Activated gamma-delta T cell treated with anti-CD3 and anti-CD28 coated beads, Interleukin-2, amount 50 U/mL, for 16 hours (primary cell): ENCODE measurements at places on chromosomes 6 and 20.

DNA sequence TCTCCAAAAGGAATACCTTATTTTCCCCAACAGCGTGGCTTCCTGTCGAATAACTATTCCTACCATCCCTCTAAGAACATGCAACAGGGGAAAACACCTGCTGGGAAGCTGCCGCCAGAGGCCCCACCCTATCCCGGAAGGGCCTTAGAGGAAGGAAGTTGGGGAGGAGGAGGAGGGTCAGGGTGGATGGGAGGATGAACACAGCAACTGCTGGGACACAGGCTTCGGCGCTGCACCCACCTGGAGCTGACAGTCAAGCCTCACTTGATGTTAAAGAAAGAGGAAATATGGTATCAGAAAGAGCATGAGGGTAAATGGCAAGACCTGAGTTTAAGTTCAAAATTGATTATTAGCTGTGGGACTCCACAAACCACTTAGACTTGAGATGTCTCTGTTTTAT lies 36.5 kb upstream of the RPS6KA2 start:
- DNase-seq: no peak

- no peak for DNase-seq
Observed at GRCh38 chr20:18377896-18378481, 88.8 kb downstream of the DZANK1 start.

DNA sequence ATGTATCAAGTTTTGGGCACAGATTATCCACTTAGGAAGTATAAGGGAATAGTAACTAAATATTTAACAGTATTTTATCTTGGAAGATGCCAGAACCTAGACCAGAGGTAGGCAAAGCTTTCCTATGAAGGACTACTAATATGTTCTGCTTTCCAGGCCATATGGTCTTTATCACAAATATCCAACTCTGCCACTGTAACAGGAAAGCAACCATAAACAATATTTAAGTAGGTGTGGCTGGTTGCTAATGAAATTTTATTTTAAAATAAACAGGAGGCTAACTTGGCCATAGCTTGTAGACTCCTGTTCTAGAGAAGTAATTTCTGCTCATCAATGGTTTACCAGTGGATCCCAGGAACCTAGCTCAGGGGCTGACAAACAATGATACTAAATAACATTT lies 39.4 kb downstream of the NOL7 start:
- no peak for DNase-seq

DNA sequence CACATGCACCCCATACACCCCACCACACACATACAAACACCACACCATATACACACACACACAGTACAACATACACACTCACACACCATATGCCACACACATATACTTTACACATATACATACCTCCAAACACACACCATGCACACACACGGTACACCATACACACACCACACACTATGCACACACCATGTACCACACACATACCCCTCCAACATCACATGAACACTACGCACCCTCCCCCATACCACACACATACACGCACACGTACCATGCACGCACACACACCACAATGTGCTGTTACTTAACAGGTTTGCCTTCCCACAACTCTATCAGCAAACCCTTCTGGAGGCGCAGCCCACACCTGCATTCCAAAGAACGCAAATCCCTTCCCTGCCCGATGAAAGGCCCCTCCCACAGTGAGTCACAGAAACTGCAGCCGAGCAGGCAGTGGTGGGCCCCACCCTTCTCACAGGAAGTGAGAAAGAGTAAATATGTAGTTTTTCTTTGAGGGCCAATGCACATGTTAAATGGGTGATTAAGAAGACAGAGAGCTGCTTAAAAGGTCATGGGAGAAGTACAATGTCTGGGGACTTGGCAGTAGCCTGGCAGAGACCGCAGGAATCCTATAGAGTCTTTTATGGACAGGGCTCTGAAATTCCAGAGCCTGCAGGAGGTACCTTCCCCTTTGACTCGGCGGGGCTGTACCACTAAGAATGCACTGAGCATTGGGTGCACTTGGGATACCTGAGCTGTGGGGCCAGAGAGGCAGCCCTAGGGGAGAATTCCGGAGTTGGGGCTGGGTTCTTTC lies 34.1 kb upstream of the EZR start:
- DNase-seq: peak; percentile 77

GRCh38 chr20:33105316-33105924 lies 26.0 kb downstream of the BPIFB4 start:
- DNase-seq: no peak

DNA sequence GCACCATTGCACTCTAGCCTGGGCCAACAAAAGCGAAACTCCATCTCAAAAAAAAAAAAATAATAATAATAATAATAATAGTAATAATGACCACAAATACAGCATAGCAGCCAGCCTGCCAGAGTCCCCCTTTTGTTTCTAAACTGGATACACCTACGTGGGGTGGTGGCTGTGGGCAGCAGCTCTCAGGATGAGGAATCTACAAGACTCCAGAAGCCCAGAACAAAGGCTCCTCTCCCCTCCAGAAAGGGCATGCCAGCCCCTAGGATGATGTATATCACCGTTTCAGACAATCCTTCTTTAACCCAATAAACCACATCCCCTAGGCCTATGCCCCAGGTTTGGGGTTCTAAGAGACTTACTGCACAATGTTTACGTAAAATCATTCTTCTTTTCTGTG lies 155.9 kb downstream of the QRSL1 start:
- DNase-seq: no peak

GRCh38 chr20:11876555-11876954 lies 41.1 kb upstream of the BTBD3 start:
- DNase-seq: no peak

DNA sequence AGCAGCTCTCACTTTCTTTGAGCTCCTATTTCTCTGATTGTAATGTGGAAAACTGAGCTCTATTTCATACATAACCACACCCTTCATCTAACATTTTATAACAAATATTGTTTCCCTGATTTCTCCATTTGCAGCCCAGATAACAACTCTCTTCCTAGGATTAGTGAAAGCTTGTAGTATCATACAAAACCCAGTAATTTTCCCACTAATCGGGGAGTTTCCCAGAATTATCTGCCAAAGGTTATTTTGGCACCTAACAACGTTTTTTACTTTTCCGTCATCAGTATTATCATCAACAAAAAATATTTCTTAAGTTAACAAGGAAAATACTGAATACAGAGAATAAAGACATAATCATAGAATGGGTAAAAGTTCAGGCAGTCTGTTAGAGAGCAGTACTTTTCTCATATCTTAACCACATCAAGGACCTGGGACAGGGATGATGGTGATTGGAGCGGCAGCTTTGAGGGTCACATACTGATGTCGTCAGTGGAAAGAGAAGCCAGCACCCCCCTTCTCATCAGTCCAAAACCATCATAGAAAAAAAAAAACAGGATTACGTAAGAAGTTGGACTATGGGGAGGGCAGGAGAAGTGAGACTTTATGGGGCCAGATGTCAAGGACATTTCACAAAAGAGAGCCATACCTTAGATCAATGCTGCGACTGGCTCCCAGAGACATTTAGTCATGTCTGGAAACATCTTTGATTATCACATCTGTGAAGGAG lies 166.1 kb upstream of the TNFAIP3 start:
- DNase-seq: no peak

DNA sequence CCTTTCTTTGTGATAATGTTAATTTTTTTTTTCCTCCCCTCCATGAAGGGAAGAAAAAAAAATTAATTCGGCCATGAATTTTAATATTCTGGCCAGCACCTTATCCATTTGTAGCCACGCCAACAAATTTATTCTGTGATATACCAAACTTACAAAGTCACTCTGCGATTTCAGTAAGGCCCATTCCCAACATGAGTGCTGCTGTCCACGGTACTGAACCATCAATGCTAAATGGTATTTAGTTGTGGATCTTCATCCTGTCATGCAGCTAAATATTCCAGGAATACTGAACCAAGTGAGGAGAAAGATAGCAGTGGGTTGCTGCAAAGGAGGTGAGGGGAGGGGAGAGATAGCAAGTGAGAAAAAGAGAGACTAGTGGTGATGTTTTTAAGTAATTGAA lies 19.5 kb upstream of the RSPH4A start:
- DNase-seq: no peak
